Adipocyte (in vitro differentiated cells): ENCODE measurements at places on chromosomes 7 and 10.
A peak's percentile ranks its signal among the peaks of the same experiment; 100 is the strongest.

DNA sequence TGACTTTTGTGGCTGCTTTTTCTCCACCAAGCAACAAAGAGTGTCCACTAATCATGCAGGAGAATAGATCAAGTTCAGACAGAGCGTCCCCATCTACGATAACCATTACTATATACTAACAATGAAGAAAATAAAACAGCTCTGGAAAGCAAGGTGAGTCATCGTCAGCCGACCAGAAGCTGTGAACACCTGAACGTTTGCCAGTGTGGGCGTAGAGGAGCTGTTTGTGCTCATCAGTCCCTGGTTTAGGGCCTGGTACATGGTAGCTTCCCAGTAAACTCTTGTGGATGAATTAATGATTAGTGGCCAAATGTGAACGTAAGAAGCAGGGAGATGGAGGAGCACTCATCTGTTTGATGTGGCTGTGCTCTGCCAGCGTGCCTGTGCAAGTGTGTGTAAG is 180.7 kb downstream of the EVX1 start:
- no peak for DNase-seq

GRCh38 chr10:35335133-35336083 is 901 bp upstream of the CCNY start:
- no peak for DNase-seq

GRCh38 chr7:10181996-10182395 is 791.7 kb upstream of the PHF14 start:
- no peak for DNase-seq

DNA sequence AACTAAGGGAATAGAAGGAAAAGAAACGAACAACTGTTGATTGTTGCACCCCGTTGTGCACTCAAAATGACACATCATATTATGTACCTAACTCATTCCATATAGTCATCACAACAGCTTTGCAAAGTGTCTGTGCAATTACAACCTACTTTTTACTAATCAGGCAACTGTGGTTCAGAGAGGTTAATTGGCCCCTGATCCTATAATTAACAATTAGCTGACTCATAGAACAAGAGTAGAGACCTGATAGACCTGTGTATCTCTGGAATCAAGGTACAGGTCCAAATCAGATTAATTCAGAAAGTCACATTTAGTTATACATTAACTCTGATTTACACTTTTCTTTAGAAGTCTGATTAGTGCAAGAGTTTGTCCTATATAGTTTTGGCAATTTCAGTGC is 122.5 kb upstream of the CDK13 start:
- DNase-seq = no peak

DNA sequence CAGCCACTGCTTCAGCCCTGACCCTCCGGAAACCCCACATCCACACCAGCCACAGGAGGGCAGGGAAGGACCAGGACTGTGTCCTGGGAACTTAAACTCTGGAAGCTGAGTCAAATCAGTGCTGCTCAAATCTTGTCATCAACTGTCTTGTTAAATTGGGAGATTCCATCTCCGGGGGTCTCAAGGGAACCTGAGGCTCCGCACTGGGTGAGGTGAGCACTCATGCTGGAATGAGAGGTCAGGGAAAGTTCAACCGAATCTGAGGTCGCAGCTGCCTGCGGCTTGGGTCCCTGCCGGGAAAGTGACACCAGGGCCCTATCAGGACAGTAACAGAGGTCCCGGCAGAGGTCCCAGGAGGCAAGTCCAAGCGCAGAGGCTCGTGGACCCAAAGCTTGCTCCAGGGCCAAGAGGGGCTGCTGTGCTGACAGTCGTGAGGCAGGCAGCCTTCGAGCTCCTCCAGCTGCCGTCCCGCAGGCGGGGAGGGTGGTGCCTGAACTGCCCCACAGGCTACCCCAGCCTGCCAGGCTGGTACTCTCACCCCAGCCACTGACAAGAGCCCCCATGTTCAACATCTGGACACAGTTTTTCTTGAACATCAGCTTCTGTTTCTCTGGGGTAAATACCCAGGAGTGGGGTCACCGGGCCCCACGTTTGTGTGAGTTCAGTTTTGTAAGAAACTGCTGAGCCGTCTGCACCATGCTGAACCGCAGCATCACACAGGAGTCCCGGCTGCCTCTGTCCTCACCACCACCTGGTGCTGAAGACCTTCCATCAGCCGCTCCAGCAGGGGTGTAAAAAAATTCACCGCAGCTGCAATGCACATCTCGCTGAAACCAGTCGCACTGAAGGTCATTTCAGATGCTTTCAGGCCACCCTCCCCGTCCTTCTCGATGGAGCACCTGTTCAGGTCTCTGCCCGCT is 101.0 kb downstream of the DIP2C start:
- no peak for DNase-seq

- no peak for DNase-seq
These were observed 332.5 kb downstream of the ELMO1 start for GRCh38 chr7:37116093-37116701.

- peak; percentile 69 for DNase-seq
These were observed 35.9 kb downstream of the TCF7L2 start for GRCh38 chr10:112985690-112986543.

GRCh38 chr7:123198111-123198510 is 1.7 kb downstream of the SLC13A1 start:
- no peak for DNase-seq

GRCh38 chr7:45015313-45015712 is 15.3 kb downstream of the CCM2 start:
- no peak for DNase-seq

- DNase-seq = no peak
These were observed 93.5 kb downstream of the AUTS2 start for GRCh38 chr7:69691734-69692133.

- no peak for DNase-seq
These were observed 48.0 kb upstream of the NCF1 start for GRCh38 chr7:74725840-74726239.

GRCh38 chr10:77162697-77163096 is 474.9 kb downstream of the KCNMA1 start:
- DNase-seq = peak; percentile 53

- DNase-seq = peak; percentile 83
These were observed 40.5 kb downstream of the PRSS2 start for GRCh38 chr7:142811154-142811737.

GRCh38 chr7:26188206-26188956 is 12.2 kb downstream of the HNRNPA2B1 start:
- DNase-seq = no peak

GRCh38 chr7:140447841-140448240 is 31.5 kb downstream of the MKRN1 start:
- no peak for DNase-seq

GRCh38 chr10:65845916-65846315 is 1079.9 kb upstream of the LRRTM3 start:
- no peak for DNase-seq

- no peak for DNase-seq
These were observed 77.2 kb upstream of the TNRC18 start for GRCh38 chr7:5500777-5501350.

- DNase-seq = no peak
These were observed 66.3 kb downstream of the SND1 start for GRCh38 chr7:127718340-127718679.

DNA sequence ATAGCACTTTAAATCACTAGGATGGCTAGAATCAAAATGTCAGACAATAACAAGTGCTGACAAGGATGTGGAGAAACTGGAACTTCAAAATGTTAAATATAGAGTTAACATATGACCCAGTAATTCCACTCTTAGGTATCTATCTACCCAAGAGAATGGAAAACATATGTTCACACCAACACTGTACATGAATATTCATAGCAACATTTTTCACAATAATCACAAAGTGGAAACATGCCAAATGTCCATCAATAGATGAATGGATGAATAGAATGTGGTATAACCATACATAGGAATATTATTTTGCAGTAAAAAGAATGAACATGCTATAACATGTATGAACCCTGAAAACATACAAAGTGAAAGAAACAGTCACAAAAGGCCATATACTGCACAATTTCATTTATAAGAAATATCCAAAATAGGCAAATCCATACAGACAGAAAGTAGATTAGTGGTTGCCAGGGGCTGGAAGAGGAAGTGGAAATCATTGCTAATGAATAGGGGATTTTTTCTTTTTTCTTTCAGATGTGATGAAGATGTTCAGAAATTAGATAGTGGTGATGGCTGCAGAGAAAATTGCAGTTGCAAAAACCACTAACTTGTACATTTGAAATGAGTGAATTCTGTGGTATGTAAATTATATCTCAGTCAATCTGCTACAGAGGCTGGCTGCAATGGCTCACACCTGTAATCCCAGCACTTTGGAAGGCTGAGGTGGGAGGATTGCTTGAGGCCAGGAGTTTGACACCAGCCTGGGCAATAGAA is 93.0 kb downstream of the CPVL start:
- no peak for DNase-seq

- DNase-seq = peak; percentile 70
These were observed 28.6 kb downstream of the PARD3 start for GRCh38 chr10:34786464-34786863.

DNA sequence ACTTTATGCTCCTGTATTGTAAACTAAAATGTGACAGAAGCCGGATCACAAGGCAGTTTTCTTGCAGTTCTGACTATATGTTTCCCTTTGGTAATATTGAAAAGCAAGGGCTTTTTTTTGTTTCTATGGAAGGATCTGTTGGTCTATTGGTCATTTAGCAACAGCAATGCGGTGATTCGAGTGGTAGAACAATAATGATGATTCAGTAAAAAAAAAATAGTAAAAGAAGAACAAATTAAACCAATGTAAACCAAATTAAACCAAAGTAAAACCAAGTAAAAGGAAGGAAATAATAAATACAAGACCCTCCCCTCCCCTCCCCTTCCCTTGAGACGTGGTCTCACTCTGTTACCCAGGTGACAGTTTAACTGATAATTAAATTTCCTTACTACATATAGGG is 17.8 kb upstream of the CCNY start:
- DNase-seq = no peak

DNA sequence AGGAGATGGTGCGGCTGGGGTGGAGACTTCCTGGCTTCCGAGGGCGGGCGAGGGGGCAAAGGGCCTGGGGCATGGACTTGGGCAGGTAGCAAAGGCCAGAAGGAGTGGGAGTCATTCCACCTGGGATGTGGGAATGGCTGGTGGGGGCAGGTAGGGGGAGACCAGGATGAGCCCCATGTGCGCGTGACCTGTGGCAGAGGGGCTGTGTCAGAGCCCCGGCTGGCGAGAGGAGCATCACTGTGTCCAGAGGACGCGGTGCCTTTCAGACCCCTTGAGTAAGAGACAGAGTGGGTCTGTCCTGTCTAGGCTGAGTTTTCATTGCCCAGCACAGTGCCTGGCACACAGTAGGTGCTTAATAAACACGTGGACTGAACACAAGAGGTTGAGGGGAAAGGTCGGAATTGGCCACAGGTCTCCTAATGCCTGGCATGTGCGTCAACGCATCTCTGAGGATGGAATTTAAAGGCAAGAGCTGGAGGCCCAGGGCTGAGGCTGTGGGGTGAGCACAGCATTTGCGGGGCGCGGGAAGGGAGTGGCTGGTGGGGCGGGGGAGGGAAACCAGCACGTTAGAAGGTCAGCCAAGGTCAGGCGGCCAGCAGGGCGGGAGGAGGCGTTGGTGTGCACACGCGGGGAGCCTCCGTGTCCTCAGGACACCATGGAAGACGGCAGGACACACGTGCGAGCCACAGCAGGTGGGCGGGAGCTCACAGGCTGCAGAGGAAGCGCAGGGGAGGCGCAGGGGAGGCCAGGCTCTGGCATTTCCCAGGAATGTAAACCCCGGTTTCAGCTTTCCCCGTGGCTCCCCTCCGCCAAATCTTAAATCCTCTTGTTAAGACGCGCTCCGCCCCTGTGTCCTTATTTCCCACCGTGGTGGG is 51.8 kb downstream of the CUX1 start:
- DNase-seq = no peak

DNA sequence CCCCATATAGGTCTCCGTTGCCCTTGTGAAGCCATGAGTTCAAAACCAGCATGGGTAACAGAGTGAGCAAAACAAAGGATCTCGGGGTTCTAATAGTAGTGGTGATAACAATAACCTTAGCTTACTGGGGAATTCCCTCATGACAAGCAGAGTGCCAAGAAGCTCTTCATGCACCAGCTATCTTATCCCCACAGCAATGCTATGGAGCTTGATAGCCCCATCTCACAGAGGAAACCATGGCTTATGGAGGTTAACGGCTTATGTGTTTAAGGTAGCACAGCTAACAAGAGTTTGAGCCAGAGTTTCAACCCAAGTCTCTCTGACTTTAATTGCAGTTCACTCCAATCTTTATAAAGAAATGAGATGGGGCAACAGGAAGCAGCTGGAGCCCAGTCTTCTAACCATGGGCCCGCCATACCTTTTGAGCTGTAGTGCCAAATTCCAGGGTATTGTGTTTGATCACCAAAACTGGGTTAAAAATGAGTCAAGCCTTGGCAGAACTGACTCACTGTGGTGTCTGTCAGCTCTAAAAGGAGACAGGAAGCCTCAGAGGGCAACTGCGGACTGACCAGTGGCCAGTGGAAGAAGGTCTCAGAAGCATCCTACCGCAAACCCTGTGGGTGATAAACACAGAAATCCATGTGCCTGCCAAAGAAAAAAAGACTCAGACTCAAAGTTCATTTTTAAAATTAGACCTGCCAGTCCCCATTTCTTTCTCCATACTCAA is 16.5 kb upstream of the PLAU start:
- DNase-seq = peak; percentile 68

GRCh38 chr7:51121931-51122425 is 194.6 kb downstream of the COBL start:
- DNase-seq = no peak

DNA sequence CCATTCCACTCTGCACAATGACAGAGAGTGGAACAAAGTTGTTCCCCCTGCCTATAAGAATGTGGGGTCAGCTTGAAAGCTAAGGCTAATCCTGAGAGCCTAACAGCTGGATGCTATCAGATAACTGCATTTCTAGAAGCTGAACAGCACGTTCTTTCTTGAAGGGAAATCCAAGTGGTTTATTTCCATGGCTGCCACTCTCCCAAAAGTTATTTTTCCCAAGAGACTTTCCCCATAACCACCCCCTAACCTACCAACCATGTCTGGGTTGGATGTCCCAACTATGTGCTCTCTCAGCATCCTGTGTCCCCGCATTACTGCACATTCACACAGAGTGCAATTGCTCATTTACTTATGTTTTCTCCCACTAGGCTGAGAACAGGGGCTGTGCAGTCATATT is 140.7 kb upstream of the ANKRD1 start:
- DNase-seq = peak; percentile 27

- peak; percentile 79 for DNase-seq
These were observed 22.0 kb downstream of the TES start for GRCh38 chr7:116232350-116232749.

DNA sequence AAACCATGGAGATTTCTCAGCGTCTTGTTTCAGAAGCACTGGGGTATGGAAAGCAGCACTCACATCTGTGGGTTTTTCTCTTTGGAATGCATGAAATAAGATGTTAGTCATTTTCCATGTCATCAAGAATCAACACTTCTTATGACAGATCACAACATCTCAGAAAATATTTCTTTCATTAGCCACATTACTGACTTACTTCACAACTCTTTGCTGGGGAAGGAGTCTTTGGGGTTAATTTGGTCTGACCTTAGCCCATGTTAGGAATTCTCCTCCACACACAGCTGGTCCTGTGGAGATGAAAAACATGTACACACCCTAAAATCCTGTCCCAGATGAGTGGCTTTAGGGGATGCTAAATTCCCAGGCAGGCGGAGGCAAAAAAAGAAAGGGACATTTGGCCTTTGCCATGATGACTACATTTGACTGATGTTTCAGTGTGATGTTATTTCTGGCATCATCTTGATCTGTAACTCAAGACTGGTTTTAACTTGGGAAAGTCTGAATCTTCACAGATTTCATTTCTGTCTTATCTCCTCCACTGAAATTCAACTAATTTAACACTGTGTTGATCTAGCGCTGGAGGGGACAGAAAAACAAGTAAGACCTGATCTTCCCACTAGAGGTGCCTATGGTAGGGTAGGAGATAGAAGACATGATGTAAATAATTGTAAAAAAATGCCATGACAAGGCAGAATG is 363.2 kb downstream of the PRPF18 start:
- peak; percentile 77 for DNase-seq

GRCh38 chr7:157952050-157952667 is 615.4 kb downstream of the DNAJB6 start:
- no peak for DNase-seq
